ENCODE measurements at places on chromosomes 6 and 20. TPM values are rescaled to one million over a fixed set of nuclear protein-coding genes. Genes with fewer than 3 reads are reported as not detected.

DNA sequence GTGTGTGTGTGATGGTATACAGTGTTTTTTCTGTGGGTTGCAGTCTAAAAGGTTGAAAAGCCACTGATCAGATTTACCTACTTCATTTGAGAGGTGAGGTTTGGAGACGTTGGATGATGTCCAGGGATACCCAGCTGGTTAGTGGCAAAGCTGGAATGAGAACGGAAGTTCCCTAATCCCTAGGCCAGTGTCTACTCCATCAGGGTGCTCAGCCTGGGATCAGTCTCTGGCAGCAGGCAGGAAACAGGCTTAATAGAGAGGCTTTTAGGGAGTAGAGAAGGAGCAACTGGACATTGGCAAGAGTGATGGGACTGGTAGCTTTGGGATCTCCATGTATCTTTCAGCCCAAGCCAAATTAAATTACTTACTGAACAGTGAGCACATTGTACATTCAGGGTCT is 80.7 kb downstream of the C6orf52 start:
- H3K4me1 ChIP-seq = peaks cover 3% of the 10 kb centered on the region
- peaks cover 3% of the 10 kb centered on the region for H3K36me3 ChIP-seq
- no peaks in the 10 kb centered on the region for H3K27me3 ChIP-seq
- DNase-seq = peak; percentile 27

- H3K27me3 ChIP-seq = no peaks in the 10 kb centered on the region
- no peak overlapping the region for H3K27ac ChIP-seq
- H3K4me3 ChIP-seq = no peak overlapping the region
- no peak for DNase-seq
These were observed 111.9 kb downstream of the ARMC2 start for GRCh38 chr6:108959972-108960582.

DNA sequence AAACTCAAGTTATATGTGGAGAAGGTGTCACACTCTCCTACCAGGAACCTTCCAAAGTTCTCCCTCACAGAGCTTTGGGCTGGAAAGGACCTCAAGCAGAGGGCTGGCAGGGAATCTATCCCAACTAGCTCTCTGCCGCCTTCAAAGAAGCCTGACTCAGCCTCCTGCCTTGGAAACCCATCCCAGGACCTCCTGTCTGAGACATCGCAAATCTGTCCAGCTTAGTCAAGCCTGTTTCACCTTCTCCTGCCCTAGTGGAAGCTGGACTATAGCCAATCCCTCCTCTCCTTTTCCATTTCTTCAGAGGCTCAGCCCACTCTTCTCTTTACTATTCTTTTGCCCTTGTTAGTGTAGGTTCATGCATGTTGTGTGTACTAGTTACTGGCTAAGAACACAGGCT is 48.2 kb upstream of the FOXP4 start:
- H3K4me3 ChIP-seq = no peak overlapping the region
- no peak overlapping the region for H3K27ac ChIP-seq
- no peaks in the 10 kb centered on the region for H3K36me3 ChIP-seq
- H3K4me1 ChIP-seq = peaks cover 6% of the 10 kb centered on the region
- no peak for DNase-seq
- no peaks in the 10 kb centered on the region for H3K27me3 ChIP-seq

GRCh38 chr20:7520361-7520760 is 419.9 kb downstream of the HAO1 start:
- H3K4me3 ChIP-seq = no peak overlapping the region
- no peaks in the 10 kb centered on the region for H3K4me1 ChIP-seq
- no peak for DNase-seq

DNA sequence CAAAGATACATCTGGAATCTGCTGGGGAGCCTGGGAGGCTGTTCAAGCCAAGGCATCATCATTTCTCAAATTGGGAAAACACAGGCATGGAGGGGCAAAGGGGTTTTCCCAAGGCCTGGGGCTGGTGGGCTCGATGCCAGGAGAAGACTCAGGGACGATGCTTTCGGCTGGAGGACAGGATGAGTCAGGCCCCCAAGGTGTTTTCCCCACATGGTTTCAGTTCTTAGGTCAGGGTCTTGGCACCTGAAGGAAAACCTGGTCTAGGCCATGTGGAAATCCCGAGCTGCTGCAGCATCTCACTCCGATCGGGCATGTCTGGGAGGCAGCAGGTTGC is 348.1 kb downstream of the CDC5L start:
- no peaks in the 10 kb centered on the region for H3K36me3 ChIP-seq
- H3K27ac ChIP-seq = no peak overlapping the region
- peaks cover 3% of the 10 kb centered on the region for H3K4me1 ChIP-seq
- no peak overlapping the region for H3K4me3 ChIP-seq

DNA sequence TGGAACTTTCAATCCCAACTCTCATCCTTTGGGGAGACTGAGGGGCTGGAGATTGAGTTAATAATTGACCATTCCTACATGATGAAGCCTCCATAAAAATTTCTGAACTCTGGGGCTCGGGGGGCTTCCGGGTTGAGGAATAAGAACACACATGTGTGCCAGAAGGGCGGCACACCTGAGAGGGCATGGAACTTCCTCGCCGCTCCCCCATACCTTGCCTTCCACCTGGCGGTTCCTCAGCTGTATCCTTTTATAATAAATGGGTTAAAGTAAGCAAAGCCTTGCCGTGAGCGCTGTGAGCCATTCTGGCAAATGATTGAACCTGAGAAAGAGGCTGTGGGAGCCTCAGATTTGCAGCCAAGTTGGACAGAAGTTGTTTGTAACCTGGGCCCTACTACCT is 164.8 kb downstream of the LY86 start:
- no peak overlapping the region for H3K27ac ChIP-seq
- no peaks in the 10 kb centered on the region for H3K27me3 ChIP-seq
- no peaks in the 10 kb centered on the region for H3K36me3 ChIP-seq
- peak overlapping the region; percentile 20 for H3K4me3 ChIP-seq
- DNase-seq = no peak

- H3K4me1 ChIP-seq = no peaks in the 10 kb centered on the region
- no peaks in the 10 kb centered on the region for H3K36me3 ChIP-seq
- H3K27ac ChIP-seq = no peak overlapping the region
- no peak for DNase-seq
These were observed 217.6 kb upstream of the FOXQ1 start for GRCh38 chr6:1094306-1094705.

DNA sequence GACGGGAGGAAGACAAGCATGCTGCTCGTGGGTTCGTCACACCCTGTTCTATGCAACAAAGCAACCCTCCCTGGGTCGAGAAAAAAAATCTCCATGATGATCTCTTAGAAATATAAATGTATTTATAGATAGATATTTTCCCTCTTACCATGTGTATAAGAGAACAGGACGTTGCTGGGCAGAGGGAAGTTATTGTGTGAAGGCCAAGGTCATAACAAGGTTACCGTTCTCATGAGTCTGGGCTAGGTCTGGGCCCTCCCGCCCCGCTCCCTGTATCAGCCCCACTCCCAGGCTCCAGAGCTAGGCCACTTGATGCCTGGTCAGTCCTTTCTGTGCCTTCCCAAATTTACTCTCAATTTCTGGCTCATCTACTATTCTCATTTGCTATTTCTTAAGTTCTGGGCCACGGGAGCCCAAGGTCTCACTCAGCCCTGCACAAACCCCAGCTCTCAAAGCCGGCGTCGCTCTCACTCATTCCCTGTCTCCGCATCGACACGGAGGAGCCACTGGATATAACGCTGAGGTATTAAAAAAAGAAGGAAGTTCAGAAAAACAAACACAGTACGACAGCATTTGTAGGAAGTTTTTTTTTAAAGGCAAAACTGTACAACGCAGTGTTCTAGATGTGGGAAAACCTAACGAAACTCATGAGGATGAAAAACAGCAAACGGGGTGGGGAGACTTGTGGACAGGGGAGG is 96.8 kb downstream of the PSMG4 start:
- no peaks in the 10 kb centered on the region for H3K36me3 ChIP-seq
- peak; percentile 68 for DNase-seq
- H3K27ac ChIP-seq = peak overlapping the region; percentile 96
- no peak overlapping the region for H3K4me3 ChIP-seq

DNA sequence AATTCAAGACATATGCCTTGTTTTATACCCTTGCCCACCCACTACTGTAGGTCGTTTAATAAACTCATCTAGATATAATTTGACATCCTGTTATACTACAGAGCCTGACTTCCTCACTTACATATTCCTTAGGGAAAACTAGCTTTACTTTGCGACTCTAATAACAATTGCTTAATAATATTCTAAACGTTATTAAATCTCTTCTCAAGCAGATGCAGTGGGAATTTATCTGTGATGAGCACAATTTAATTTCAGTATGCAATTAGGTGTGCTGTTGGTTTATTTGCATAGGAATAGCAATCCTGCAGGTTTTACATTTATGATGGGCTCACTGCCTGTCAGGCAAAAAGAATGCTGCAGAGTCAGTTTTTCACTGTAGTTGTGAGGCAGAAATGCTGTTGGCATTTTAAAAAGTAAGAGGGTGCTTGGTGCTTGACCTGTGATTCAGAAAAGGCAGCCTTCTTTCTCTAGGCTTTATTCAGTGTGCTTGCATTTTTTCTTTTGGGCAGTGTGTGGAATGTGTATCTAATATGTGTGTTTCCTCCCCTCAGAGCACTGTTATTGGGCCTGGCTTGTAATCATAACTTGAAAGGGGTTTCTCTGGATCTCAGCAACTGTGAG is 152.3 kb upstream of the SCGN start:
- peaks cover 7% of the 10 kb centered on the region for H3K4me1 ChIP-seq
- H3K36me3 ChIP-seq = peaks cover 14% of the 10 kb centered on the region
- DNase-seq = no peak
- peak overlapping the region; percentile 26 for H3K27ac ChIP-seq

DNA sequence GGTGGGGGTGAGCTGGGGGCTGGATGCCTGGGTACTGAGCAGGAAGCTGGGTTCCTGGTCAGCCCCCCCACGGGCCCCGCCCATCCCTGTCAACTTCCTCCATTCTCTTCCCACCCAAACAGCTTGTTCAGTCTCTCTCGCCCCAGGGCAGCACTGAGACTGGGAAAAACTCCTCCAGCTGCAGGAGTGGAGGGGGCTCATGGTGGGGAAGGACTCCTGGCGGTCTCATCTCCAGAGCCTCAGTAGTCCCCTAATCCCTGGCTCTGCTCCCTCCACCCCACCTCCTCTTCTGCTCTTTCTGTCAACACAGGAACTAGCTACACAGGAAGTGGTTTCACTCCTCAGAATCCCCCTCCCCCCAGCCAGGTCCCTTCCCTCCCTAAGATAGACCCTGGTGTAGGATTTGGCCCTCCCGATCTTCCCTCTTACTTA is at the start of gene GPSM3:
GPSM3 (minus strand) TSS at position 36 of the 432 bp plus-strand sequence. CDS start 130 bp downstream, outside the sequence.
- peaks cover 5% of the 10 kb centered on the region for H3K36me3 ChIP-seq
- no peak within 1 kb of the TSS for H3K27ac ChIP-seq
- no peaks in the 10 kb centered on the region for H3K27me3 ChIP-seq
- H3K4me1 ChIP-seq = peaks cover 8% of the 10 kb centered on the region
- DNase-seq = peak; percentile 68

- H3K4me1 ChIP-seq = no peaks in the 10 kb centered on the region
- no peak for DNase-seq
- no peak overlapping the region for H3K27ac ChIP-seq
- H3K4me3 ChIP-seq = no peak overlapping the region
These were observed 183.3 kb downstream of the ARID1B start for GRCh38 chr6:156960525-156960924.

GRCh38 chr20:59830665-59831023 is 102.8 kb downstream of the SYCP2 start:
- H3K4me3 ChIP-seq = no peak overlapping the region
- peak; percentile 22 for DNase-seq
- H3K27me3 ChIP-seq = no peaks in the 10 kb centered on the region
- H3K36me3 ChIP-seq = no peaks in the 10 kb centered on the region

- H3K4me3 ChIP-seq = no peak overlapping the region
- no peaks in the 10 kb centered on the region for H3K27me3 ChIP-seq
- no peaks in the 10 kb centered on the region for H3K36me3 ChIP-seq
- DNase-seq = no peak
These were observed 14.1 kb downstream of the MOCS1 start for GRCh38 chr6:39920157-39920556.

GRCh38 chr6:3079682-3080081 is 11.4 kb downstream of the RIPK1 start:
- DNase-seq = no peak
- no peaks in the 10 kb centered on the region for H3K4me1 ChIP-seq
- H3K36me3 ChIP-seq = peaks cover 75% of the 10 kb centered on the region
- no peak overlapping the region for H3K27ac ChIP-seq
- H3K4me3 ChIP-seq = no peak overlapping the region
- no peaks in the 10 kb centered on the region for H3K27me3 ChIP-seq

DNA sequence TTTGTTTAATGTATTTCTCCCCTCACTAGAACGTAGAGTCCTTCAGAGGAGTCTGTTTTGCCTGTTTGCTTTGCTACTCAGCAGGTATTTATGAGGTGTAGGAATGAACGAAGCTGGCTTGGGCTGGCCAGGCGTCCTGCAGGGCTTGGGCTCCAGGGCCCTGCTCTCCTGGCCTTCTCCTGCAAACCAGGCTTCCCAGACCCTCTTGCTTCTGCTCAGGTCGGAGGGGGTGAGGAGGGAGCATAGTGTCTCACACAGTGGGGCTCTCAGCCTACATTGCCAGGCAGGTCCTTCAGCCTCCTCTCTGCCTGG is 24.6 kb upstream of the MLN start:
- DNase-seq = no peak
- no peak overlapping the region for H3K27ac ChIP-seq
- H3K27me3 ChIP-seq = no peaks in the 10 kb centered on the region
- peaks cover 12% of the 10 kb centered on the region for H3K4me1 ChIP-seq

GRCh38 chr20:39961637-39962244 is 727.3 kb downstream of the MAFB start:
- no peaks in the 10 kb centered on the region for H3K27me3 ChIP-seq
- H3K4me1 ChIP-seq = no peaks in the 10 kb centered on the region
- DNase-seq = no peak
- H3K36me3 ChIP-seq = no peaks in the 10 kb centered on the region
- no peak overlapping the region for H3K27ac ChIP-seq

The PLA2G7 gene
- total RNA-seq = 0.68 TPM

The CCDC167 gene
- total RNA-seq = 66.1 TPM

The DNMT3B gene
- total RNA-seq = 368 TPM

The BPI gene
- not detected for total RNA-seq

The APOM gene
- total RNA-seq = 2.0 TPM

The PRR18 gene
- 0.63 TPM for total RNA-seq

The CLVS2 gene
- 48.1 TPM for total RNA-seq

The KIF13A gene
- 43.8 TPM for total RNA-seq

The RIMS1 gene
- 1.1 TPM for total RNA-seq

The CRISP2 gene
- 0.34 TPM for total RNA-seq

The COQ3 gene
- total RNA-seq = 8.7 TPM
